ENCODE measurements at places on chromosomes 12 and 14. TPM values are rescaled to one million over a fixed set of nuclear protein-coding genes. Genes with fewer than 3 reads are reported as not detected.
A peak's percentile ranks its signal among the peaks of the same experiment; 100 is the strongest.

DNA sequence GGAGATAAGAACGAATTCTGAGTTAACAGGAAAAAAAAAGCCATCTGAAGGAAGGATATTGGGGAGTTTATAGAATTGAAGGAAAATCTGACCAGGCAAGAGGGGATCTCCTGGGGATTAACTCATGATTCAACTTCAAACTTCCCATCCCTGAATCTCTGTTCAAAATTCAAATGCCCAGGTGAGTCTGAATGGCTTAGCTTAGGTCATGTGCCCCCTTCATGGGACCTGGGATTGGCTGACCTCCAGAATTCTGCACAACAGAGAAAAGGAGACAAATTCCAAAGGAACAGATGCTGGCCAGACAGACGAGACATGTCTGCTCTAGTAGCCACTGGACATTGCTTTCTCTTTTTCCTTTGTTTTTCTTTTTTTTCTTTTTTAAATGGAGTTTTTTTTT is 26.2 kb upstream of the TMED10 start:
- no peak overlapping the region for H3K4me3 ChIP-seq
- no peak overlapping the region for H3K27ac ChIP-seq
- no peak for DNase-seq
- no peaks in the 10 kb centered on the region for H3K27me3 ChIP-seq
- H3K36me3 ChIP-seq: no peaks in the 10 kb centered on the region

GRCh38 chr12:105983622-105984320 is 155.0 kb downstream of the NUAK1 start:
- no peaks in the 10 kb centered on the region for H3K27me3 ChIP-seq
- no peaks in the 10 kb centered on the region for H3K36me3 ChIP-seq
- H3K27ac ChIP-seq: no peak overlapping the region
- DNase-seq: no peak

DNA sequence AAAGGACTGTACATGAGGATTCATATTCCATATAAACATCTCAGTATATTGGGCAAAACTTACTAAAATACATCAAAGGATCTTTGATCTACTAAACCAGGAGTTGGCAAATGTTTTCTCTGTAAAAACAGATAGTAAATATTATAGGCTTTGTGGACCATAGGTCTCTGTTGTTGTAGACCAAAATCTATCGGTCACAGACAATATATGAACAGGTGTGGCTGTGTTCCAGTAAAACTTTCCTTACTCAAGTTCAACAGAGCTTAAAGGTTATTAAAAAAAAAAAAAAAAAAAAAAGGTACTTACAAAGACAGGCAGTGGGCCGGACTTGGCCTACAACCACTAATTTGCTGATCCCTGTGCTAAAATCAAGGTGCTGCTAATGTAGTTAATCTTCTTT is 40.3 kb downstream of the PAWR start:
- H3K36me3 ChIP-seq: no peaks in the 10 kb centered on the region
- no peak for DNase-seq
- H3K4me3 ChIP-seq: no peak overlapping the region
- no peak overlapping the region for H3K27ac ChIP-seq
- no peaks in the 10 kb centered on the region for H3K27me3 ChIP-seq

GRCh38 chr14:39038542-39038941 is 64.5 kb downstream of the SEC23A start:
- peaks cover 7% of the 10 kb centered on the region for H3K36me3 ChIP-seq
- no peaks in the 10 kb centered on the region for H3K27me3 ChIP-seq
- no peak for DNase-seq
- H3K4me3 ChIP-seq: no peak overlapping the region
- no peak overlapping the region for H3K27ac ChIP-seq

GRCh38 chr14:59311723-59312122 is 123.3 kb downstream of the DAAM1 start:
- DNase-seq: no peak
- no peak overlapping the region for H3K4me3 ChIP-seq
- H3K27ac ChIP-seq: no peak overlapping the region
- no peaks in the 10 kb centered on the region for H3K27me3 ChIP-seq

DNA sequence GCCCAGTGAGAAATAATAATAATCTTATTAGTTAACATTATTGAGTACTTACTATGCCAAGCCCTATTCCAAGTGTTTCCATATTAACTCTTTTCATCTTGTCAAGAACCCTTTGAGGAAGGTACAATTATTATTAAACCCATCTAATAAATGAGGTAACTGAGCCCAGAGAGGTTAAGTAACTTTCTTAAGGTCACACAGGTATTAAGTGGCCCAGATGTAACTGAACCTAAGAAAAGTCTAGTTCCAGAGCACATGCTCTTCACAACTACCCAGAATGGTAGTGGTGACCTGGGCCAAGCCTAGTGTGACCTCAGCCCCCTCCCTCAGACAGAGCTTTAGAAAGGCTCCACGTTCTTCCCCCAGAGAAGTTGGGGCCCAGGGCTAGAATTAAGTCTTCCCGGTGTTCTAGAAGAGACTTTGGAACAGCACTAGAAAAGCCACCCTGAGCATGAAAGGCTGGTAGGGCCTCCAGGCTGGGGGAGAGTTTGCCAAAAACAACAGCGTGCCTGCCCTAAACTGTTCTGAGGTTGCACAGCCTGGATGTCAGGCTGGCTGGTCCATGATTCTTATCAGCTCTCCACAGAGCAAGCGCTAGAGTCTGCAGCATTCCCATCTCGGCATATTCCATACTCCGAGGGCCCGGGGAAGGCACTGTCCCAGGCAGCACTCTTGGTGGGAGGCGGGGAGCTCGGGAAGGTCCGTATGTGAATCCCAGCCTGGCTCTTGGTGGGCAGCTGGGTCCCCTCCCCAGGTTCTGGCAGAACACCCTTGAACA is 41.3 kb upstream of the CTDSP2 start:
- H3K27ac ChIP-seq: peak overlapping the region; percentile 93
- H3K27me3 ChIP-seq: no peaks in the 10 kb centered on the region
- H3K36me3 ChIP-seq: no peaks in the 10 kb centered on the region
- DNase-seq: no peak
- H3K4me1 ChIP-seq: peaks cover 48% of the 10 kb centered on the region

- H3K27ac ChIP-seq: no peak overlapping the region
- DNase-seq: no peak
- no peaks in the 10 kb centered on the region for H3K27me3 ChIP-seq
- no peaks in the 10 kb centered on the region for H3K36me3 ChIP-seq
- no peaks in the 10 kb centered on the region for H3K4me1 ChIP-seq
- H3K4me3 ChIP-seq: no peak overlapping the region
Observed at GRCh38 chr12:78818487-78818886, 46.1 kb upstream of the SYT1 start.

DNA sequence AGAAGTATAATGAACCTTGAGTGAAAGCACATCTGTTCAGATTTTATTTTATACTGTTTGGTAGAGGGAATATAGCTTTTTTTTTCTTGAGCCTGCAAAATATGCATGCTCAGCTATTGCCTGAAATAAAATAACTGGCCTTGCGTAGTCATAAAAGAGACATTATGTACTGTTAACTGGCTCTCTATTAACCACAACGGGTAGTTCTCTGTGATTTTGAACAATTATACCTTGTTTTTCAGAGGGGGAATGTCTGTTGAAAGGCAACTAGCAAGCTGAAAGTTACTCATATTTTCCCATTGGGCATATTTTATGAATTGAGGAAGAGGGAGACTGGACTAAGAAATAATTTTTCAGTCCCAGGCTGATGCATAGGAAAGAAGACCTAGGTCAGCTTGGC is 62.6 kb downstream of the FIGNL2 start:
- DNase-seq: no peak
- H3K4me1 ChIP-seq: no peaks in the 10 kb centered on the region
- H3K4me3 ChIP-seq: no peak overlapping the region

- no peak overlapping the region for H3K27ac ChIP-seq
- H3K27me3 ChIP-seq: peaks cover 45% of the 10 kb centered on the region
- H3K36me3 ChIP-seq: no peaks in the 10 kb centered on the region
- H3K4me1 ChIP-seq: no peaks in the 10 kb centered on the region
- no peak overlapping the region for H3K4me3 ChIP-seq
Observed at GRCh38 chr12:128266541-128267130, 334 bp upstream of the TMEM132C start.

- no peaks in the 10 kb centered on the region for H3K36me3 ChIP-seq
- no peak for DNase-seq
- H3K4me1 ChIP-seq: no peaks in the 10 kb centered on the region
- no peak overlapping the region for H3K4me3 ChIP-seq
- no peaks in the 10 kb centered on the region for H3K27me3 ChIP-seq
Observed at GRCh38 chr14:51490205-51490604, 161.5 kb upstream of the FRMD6 start.

GRCh38 chr12:1117371-1117770 is 126.3 kb downstream of the ERC1 start:
- H3K36me3 ChIP-seq: no peaks in the 10 kb centered on the region
- no peaks in the 10 kb centered on the region for H3K27me3 ChIP-seq
- no peak overlapping the region for H3K4me3 ChIP-seq
- no peak for DNase-seq

GRCh38 chr12:132710043-132710404 is 618 bp upstream of the PGAM5 start:
- H3K4me1 ChIP-seq: peaks cover 24% of the 10 kb centered on the region
- H3K27ac ChIP-seq: peak overlapping the region; percentile 87
- H3K27me3 ChIP-seq: no peaks in the 10 kb centered on the region
- H3K36me3 ChIP-seq: peaks cover 24% of the 10 kb centered on the region

- no peak for DNase-seq
- no peaks in the 10 kb centered on the region for H3K36me3 ChIP-seq
- no peak overlapping the region for H3K4me3 ChIP-seq
- no peaks in the 10 kb centered on the region for H3K27me3 ChIP-seq
- no peak overlapping the region for H3K27ac ChIP-seq
- peaks cover 14% of the 10 kb centered on the region for H3K4me1 ChIP-seq
Observed at GRCh38 chr12:96239711-96240635, 45.8 kb downstream of the ELK3 start.

DNA sequence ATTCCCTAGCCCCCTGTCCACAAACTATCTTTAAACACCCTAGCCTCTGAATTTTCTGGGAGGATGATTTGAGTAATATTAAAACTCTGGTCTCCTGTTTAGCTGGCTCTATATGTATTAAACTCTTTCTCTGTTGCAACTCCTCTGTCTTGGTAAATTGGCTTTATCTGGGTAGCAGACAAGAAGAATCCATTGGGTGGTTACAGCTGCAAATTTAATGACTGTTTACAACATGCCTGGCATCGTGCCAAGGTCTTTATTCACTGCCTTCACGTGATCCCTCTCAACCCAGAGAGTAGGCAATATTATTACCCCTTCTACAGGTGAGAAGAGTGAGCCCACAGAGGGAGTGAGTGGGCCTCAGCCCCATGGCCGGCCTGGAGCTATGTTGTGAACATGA is 77.8 kb upstream of the MYL2 start:
- H3K4me1 ChIP-seq: no peaks in the 10 kb centered on the region
- H3K27me3 ChIP-seq: no peaks in the 10 kb centered on the region
- no peak for DNase-seq
- H3K27ac ChIP-seq: no peak overlapping the region
- no peak overlapping the region for H3K4me3 ChIP-seq

DNA sequence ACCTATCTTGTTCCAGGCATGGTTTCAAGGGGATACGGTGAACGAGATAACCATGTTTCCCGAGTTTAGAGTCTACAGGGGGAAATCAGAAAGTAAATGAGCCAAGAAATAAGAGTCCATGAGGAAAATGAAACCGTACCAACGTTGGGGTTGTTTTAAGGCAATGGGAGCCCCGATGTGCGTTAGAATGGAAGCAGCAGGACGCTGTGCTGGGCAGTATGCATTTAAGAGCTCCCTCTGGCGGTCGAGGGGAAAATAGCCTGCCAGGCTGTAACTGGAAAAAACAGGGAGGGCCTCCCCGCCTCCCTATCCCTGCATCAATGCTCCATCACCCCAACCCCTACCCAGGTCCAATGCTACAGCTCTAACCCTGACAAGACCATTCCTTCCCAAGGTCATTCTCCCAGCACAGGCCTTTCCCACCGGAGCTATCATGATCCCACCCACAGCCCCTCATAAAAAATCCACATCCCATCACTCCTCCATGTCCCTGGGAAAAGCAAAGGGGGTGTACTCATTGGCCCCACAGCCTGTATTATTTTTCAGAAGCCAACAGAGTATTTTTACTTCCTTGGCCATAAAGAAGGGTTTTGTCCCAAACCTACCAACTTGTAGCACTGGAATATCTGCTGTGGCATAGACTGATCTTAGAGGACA is 226.3 kb upstream of the NOS1 start:
- H3K4me1 ChIP-seq: peaks cover 9% of the 10 kb centered on the region
- no peaks in the 10 kb centered on the region for H3K36me3 ChIP-seq
- H3K4me3 ChIP-seq: no peak overlapping the region

DNA sequence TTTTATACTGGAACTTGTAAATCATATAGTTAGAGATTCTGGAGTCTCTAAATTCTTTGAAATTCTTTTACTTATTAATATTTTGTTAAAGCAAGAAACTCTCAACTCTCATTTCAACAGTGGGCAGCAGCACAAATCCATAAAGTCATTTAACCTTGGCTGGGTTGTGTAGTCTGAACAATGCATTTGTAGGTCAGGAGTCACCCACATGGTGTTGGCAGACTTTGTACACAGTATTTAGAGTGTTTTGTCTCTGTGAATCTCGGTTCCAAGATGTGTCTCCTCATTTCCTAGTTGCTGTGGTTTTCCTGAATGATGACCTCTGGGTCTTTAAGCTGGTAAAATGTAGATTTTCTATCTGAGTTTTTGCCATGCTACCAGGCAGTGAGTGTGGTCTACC is 20.8 kb upstream of the STRAP start:
- H3K27me3 ChIP-seq: no peaks in the 10 kb centered on the region
- H3K36me3 ChIP-seq: no peaks in the 10 kb centered on the region
- H3K27ac ChIP-seq: no peak overlapping the region
- H3K4me3 ChIP-seq: no peak overlapping the region
- DNase-seq: no peak

DNA sequence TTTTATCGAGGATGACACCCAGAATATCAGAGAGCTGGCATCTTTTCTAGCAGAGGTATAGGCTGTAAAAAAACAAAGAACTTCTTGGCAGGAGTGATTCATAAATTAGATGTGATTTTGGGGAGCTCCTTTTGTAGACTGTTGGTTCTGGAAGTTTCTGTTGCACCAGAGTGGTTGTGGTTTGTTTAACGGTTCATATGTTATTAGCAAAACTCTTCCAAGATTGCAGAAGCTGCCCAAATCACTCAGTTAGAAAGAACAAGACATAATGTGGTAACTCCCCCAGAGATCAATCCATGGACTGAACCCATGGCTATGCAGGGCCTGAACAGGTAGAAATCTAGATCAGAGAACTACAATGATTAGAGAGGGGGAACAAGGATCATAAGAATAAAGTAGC is 6.7 kb upstream of the RNASE10 start:
- no peaks in the 10 kb centered on the region for H3K4me1 ChIP-seq
- no peaks in the 10 kb centered on the region for H3K36me3 ChIP-seq

The KRT80 gene
- not detected for total RNA-seq

The RNF212B gene
- not detected for total RNA-seq

The OTOGL gene
- total RNA-seq: 0.60 TPM

The PRH2 gene
- total RNA-seq: 2.0 TPM

The MGAT4C gene
- 0.60 TPM for total RNA-seq

The APOLD1 gene
- total RNA-seq: 43.7 TPM

The FAM186B gene
- total RNA-seq: 0.44 TPM

The C1QL4 gene
- not detected for total RNA-seq

The NID2 gene
- 90.0 TPM for total RNA-seq

The OAS2 gene
- 3.1 TPM for total RNA-seq

The CDC42BPB gene
- total RNA-seq: 127 TPM

The ART4 gene
- 2.4 TPM for total RNA-seq

The KLHL28 gene
- 10.0 TPM for total RNA-seq

The CMTM5 gene
- total RNA-seq: 31.5 TPM

The SDS gene
- total RNA-seq: not detected

The RNASE3 gene
- total RNA-seq: not detected

The SOCS4 gene
- 28.8 TPM for total RNA-seq

The RHOJ gene
- total RNA-seq: 10.0 TPM
